ENCODE measurements at places on chromosomes 11 and 22.

DNA sequence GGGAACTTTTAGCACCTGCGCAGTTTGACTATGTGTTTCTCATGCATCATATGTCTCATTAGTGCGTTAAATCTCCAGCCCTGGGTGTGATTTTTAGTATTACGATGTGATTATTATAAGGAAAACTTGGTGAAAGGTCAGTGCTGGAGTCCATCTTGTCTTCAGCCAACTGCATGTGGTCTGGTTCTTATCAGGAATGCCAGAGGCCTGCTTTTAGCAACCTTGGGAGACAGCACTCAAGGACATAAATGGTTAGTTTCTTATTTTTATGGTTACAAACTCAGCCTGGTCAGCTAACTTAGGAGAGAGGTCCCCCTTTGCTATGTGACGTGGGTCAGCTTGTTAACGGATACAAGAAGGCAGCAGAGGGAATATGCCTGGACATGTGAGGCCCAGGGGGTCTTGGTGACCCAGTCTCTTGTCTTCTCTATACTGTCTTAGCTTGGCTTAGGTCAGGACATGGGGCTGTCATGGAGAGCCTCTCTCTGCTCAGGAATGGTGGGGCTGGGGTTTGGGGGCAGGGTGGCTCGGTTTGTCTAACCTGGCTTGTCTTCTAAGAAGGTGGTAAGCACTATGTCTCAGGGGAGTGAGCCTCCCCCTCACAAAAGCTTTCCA is 21.5 kb downstream of the KCTD21 start:
- DNase-seq, result no peak

- DNase-seq, result no peak
Observed at GRCh38 chr11:73645121-73645969, 1.0 kb upstream of the PLEKHB1 start.

GRCh38 chr22:36470994-36471331 is 10.5 kb downstream of the TXN2 start:
- no peak for DNase-seq

DNA sequence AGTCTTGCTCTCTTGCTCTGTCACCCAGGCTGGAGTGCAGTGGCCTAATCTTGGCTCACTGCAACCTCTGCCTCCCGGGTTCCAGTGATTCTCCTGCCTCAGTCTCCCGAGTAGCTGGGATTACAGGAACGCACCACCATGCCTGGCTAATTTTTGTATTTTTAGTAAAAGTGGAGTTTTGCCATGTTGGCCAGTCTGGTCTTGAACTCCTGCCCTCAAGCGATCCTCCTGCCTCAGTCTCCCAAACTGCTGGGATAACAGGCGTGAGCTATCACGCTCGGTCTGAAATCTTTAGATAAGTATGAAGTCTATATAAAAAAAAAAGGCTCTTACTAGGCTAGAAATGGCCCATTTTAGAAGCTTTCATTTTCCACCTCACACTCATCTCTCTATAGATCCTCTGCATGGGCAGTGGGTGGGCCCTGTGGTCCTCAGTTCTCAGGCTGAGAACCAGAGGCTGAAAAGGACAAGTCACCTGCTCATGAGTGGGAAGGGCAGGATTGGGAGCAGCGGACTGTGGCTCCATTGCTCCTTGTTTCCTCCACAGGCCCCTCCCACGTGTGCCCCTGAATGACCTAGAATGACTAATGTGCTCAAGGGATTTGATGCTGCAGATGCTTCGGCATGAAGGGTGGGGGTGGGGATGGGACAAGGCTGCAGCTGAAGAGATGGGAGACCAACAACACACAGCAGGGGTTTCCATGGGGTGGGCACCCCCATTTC is 19.8 kb upstream of the PRAME start:
- no peak for DNase-seq

- no peak for DNase-seq
Observed at GRCh38 chr11:70466154-70466553, 67.8 kb downstream of the CTTN start.

DNA sequence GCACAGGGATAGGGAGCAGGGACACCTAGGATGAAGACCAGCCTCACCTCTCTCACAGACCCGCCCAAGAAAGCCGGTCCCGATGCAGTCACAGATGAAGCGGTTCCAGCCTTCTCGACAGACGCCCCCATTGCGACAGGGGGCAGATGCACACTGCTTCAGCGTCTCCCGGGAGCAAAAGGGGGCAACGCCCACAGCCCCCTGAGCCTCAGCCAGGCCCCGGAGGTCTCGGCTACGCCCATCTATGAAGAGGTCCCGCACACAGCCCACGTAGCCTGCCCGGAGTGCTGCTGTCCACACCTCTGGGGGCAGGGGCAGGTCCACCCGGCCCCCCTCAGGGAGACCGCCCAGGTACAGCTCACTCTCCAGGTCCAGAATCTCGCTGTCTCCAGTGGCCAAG is 62.3 kb downstream of the NRXN2 start:
- no peak for DNase-seq

DNA sequence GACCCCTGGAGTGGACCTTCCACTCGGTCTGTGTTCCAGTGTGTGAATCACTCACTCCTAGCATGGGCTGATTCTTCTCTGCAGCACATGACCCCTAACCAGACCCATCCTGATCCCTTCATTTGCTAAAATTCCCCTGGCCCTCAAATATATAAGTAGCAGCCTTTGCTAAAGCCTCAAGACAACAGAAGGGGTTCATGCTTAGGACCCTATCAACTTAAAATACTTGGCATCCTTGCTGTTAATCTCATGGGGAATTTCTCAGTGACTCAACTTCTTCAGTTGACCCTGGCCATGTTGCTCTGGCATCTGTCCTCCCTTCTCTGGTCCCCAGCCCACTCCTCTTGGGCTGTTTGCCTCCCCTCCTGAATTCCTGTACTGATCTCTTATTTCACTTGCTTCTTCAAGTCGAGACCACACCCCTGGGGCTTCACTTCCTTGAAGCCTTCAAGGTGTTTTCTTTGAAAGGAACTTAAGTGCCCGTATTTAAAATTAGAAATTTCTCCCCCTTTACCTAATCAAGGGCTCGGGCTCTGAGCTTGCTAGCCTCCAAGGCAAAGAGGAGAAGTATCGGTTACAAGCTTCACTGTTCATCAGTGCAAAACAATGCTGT is 23.6 kb downstream of the NNMT start:
- DNase-seq, result no peak

- DNase-seq, result no peak
Observed at GRCh38 chr11:71164186-71164585, 88.2 kb downstream of the SHANK2 start.

DNA sequence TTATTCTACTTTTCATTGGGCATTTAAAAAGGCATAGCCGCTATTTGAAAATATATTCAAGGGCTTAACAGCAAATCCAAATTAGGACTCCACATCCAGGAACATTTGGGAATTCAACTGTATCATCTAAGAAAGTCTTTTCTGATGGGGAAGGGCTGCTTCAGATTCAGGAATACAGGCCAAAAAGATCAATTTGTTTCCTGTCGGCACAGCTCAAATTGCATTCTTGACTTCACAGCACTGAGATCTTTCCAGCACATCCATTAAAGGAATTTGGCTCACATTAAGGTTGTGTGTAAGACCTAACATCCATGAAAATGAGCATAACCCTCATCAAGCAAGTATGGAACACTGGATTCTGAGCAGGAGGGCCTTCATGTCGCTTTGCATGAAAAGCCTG is 1169.5 kb upstream of the CCDC90B start:
- no peak for DNase-seq

DNA sequence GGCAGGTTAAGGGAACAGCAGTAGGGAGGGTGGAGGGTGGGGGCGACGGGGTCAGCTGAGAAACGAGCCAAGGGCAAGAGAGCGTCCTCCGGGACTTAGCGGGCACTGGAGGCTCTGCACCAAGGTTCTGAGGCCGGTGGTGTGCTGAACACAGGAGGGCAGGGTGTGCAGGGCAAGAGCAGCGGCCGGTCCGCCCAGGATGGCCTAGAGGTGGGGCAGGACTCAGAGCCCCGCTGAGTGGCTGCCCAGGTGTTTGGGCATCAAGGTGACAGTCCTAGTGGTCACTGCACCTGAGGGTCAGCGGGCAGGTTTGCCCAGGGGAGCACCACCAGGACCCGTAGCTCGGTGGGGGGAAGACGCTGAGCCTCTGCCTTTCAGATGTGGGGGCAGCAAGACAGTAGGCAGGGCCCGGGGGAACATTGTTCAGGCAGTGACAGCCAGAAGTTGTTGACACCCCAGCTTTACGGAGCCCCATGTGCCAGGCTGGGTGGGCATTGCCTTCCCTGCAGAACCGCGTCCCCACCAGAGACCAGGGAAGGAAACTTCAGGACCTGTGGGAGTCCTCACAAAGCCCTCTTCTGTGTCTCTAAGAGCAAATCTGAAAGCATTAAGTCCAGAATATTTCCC is 4.5 kb upstream of the TTLL8 start:
- no peak for DNase-seq

DNA sequence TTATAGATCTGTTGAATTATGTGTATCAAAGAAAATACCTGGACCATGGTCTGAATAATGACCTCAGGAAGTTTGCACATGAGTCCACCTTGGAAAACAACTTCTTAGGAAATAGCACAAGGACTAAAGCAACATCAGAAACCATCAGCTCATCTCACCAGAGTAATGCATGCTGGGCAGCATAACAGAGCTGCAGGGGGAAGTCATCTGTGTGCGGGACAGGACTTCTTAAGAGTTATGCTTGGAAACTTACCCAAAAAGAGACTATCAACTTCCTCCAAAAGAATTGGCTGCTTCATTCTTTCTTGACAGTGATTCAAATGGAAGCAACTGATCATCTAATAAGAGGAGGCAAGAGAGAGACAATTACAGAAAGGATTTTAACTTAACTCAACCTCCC is 2.5 kb downstream of the OR56B4 start:
- no peak for DNase-seq
